ENCODE measurements at places on chromosomes 1 and 21.

DNA sequence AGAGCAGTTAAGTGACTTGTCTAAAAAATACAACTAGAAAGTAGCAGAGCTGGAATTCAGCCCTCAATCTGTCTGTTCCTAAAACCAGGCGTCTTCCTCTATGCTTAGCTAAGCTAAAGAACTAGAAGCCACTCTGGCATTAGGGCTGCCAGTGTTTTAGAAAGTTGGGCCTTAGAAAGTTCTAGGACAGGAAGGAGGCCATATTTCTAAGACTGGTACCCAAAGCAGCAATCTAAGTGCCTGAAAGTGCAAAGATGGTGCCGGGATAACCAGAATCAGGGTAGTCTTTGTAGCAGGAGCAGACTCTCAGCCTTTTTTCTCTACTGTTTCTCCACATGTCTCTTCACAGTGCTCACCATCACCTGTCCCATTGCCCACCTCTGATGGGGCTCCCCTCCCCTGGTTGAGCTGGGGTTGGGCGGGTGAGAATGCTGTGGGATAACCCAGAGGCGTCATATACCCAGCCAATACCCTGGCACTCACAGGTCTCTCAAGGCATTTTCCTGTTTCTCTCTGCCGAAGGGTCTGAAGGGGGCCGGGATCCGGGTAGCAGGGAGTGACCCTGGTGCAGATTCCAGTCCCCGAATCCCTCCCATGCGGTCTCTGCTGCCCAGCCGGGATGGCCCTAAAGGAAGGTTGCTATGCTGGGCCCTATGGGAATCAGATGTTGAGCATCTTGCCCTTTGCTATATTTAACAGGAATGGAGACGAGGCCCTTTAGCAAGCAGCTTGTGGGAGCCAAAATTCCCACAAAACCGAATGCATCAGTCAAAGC lies 1.1 kb upstream of the RCSD1 start:
- DNase-seq = no peak

DNA sequence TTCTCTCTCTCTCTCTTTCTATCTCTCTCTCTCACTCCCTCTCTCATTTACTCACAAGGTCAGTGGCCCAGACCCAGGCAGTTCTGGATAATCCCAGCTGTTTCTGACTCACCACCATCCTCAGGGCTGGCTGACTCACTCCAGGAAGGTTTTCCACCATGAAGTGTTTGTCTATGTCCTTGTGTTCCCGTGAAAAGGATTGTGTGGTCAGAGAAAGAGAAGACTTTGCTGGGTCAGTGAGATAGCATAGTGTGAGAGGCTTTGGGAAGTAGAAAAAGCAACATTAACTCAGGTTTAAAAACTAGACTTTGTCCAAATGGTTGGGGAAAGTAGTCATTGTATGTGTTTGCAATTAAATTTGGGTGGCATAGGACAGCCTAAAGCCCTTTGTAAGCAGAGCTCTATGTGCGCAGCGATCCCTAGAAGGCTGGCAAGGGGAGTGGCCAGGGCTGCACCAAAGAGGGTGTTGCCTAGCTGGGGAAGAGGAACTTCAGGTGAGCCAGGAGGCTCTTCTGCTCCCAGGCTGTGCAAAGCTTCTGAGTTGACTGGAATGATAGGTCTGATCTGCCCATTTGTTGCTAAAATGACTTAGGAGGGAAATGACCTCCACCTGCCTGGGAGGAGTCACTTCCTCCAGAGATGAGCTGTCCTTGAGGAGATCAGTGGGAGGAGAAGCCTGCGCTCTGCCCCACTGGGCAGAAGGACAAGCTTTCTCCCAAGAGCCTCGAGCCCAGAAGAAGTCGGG lies 4.9 kb upstream of the CAPN2 start:
- DNase-seq = no peak

GRCh38 chr1:62735491-62736171 lies 47.4 kb upstream of the DOCK7 start:
- no peak for DNase-seq

DNA sequence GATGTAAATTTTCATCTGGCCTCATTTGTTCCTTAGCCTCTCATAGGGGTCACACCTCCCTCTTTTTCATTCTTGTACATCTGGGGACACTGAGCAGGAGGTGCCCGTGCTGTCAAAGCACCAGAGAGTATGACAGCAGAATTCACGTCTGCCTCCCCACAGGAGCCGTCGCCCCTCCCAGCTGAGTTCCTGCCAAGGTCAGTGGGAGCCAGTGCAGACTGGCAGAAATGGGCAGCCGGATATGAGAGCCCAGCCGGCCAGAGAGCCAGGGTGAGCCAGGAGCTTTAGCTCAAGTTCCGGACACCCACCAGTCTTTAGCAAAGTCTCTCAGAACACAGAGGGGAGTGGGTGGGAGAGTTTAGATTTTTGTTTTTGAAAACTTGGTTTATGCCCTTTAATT lies 21.9 kb downstream of the GPR137B start:
- DNase-seq = no peak

DNA sequence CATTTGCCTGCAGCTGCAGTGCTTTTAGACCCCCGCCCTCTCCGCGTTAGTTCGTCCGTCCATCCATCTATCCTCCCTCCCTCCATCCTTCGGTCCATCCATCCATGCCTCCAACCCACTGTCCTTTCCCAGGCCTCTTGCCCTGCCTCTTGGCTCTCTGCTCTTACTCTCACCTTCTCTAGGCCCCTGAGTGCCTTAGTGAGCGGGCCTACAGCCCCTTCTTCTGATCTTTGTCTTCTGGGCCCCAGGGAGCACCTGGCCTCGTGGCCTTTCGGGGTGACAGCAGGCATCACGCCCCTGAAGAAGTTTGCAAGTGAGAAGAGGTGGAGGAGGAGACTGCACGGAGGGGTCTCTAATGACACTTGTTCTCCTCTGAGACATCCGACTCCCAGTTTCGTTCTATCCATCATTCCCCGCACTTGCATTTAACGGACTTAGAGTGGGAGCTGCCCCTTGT lies 842 bp downstream of the ATXN7L2 start:
- DNase-seq = no peak

GRCh38 chr21:33811167-33812010 lies 104.2 kb downstream of the ATP5PO start:
- DNase-seq = no peak

DNA sequence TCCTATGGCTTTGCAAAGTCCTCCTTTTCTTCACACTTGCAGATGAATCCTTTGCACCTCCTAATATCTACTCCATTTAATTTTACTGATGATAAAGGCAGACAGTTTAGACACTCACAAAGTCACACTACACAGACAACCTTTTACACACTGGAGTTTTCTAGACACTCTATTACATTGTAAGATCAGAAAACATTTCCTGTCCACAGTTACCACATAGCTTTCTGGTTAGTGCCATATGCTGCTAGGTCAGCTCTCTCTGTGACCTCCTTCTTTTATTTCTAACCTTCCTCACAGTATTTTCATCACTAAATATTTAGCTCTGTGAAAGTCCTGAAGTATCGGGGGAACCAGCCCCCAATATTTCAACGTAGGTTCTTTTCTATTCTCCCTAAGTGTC lies 5.1 kb downstream of the SH2D1B start:
- DNase-seq = no peak

DNA sequence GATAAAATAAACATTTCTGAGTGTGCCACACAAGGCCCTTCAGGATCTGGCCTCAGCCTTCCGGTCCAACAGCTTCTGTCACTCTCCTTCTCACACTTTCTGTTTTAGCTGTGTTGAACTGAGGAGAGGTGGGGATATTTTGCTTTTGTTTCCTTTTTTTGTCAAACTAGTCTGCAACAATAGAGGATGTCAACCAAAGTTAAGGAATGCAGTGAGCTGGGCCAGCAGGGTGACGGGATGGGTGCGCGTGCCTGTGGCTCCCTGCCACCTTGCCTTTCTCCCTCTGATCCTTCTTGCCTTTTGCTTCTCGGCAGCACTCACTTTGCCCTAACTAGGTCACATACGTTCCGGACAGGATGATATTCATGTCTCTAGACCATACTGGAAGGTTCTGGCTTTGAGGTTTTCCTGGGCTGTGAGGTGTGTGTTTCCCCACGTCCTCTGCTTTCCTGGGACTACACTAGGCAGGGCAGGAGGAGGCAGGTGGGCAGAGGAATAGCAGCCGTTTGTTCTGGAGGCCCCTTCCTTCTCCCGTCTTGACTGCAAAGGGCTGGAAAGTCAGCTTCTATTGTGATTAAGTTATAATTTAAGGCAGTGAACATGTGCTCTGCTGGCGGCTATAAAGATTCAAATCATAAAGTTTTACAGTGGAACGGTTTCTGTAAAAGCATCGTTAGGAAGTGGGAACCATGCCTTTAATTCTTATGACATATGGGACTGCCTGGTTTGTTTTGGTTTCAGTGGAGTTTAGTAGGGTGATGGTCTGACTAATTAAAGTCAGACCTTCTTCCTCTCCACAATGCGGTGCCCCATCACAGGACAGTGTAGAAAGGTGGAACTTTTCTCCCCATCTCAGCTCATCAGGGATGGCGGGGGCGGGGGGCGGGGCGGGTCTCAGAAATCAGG lies 67.8 kb downstream of the RNF220 start:
- no peak for DNase-seq

DNA sequence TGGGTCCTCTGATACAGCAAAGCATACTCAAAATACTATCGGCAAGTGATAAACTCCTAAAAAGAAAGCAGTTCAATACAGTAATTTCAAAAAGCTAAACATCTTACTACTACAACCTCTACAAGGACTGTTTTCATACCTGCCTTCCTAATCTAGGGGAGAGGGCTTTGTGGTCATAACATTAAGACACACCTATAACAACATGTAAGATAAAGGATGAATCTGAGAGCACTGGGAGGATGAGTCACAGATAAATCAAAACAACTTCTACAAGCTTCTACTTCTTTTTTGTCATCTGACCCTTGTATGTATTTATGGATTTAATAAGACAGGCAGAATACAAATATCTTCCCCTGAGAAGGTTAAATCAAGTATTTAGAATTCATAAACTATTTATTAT lies 40.0 kb downstream of the LTN1 start:
- no peak for DNase-seq

DNA sequence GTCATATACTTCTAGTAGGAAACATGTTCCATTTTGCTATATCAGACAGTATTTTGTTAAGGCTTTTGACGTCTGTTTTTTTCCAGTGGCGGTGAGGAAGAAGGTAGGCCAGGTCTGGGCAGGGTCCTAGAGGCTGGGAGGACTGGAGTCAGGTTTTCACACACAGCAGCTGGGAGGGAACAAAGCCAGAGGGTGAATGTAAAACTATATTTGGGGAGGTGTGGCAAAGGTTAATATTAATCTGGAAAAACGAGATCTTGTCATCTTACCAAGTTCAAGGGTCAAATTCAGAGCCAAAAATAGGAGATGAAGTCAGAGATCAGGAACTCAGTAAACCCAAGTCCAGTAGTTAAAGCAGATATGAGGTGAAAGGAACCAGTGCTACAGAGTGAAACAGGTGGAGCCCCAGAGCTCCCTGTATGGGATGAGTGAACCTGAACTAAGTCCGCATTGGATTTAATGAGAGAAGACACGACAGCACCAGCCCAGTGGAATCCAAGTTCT lies 10.7 kb upstream of the OTUD7B start:
- no peak for DNase-seq

DNA sequence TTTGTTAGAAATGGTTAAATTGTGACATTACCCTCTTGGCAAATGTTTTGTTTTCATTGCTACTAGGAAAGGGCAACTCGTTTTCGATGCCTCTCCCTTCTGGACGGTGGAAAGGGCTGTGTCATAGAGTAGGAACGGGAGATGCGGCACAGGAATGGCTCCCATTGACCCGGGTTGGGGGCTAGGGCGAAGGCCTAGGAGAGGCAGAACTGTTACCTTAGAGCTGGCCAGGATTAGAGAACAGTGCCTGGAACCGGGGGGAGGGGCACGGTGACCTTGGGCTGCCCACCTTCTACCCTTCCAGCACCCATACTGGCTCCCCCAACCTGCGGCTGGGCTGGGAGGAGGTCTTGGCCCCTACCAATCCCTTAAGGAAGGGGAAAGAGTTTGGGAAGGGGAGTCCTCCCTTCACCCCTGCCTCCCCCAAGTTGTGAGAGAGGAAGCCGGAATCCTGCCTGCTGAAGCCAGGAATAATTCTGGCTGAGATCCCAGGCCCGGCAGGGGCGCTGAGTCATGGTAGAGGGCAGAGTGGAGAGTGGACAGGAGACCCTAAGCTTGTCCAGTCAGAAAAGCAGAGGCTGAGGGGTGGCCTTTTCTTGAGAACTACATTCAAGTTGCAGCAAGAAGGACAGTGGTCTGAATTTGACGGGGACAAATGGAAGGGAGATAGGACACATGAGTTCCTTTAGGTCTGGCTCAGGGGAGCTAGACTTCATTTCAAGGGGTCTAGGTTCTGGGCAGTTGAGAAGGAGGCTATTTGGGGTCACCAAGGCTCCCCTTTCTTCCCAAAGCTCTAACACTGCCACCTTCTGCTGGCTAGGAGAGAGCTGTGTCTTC lies 8.2 kb downstream of the LMNA start:
- no peak for DNase-seq

DNA sequence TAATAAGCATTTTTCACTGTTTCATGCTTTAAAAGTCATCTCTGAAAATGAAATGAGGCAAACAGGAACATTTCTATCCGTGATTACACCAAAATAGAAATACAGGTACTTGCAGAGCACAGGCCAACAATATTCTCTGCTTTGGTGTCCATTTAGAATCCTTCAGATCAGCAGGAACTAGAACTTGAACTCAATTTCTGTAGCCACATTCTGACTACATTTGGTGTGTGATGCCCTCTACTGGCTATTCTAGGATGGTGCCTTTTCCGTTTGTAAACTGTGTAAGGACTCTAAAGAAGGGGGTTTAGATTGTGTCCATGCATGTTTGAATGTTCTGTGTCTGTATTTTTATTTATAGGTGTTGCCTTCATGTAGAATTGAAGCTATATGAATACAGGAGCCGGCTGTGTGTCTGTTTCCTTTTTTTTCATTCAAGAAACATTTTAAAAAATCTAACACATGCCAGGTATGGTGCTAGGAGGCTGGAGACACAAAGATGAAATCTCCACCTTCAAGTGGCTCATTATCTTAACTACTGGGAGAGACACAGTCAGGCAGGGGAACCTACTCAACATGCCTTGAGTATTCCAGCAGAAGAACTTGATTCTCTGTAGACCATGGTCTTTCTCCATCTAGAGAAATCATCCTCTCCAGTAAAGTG lies 7.6 kb upstream of the ZNF326 start:
- peak; percentile 48 for DNase-seq

- no peak for DNase-seq
These were observed 55.2 kb downstream of the ERG start for GRCh38 chr21:38443110-38443509.

GRCh38 chr1:1207571-1207892 lies 1.1 kb upstream of the TNFRSF18 start:
- no peak for DNase-seq

GRCh38 chr21:35226328-35226727 lies 177.2 kb upstream of the RUNX1 start:
- DNase-seq = no peak

- DNase-seq = no peak
These were observed 65.5 kb downstream of the PRRX1 start for GRCh38 chr1:170729225-170730002.

Data from NCI-H2081 (cell line).